Anterior cingulate cortex (tissue), 58 donors: ENCODE measurements at places on chromosomes 4 and X.

DNA sequence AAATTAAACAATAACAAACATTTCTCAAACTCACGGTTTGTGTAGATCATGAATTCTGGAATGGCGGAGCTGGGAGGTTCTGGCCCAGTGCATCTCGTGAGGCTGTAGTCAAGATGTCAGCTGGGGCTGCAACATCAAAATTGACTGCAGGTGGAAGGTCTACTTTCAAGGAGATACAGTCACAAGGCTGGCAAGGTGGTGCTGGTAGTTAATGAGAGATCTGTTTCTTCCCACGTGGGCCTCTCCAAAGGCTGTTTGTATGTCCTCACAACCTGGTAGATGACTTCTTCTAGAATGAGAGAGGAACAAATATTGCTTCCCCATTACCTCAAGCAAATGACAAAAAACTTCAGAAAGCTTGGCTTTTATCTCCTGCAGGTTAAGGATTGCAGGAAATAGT, 8.0 kb upstream of the PRDX4 start:
- no peak for DNase-seq

GRCh38 chrX:69556060-69557011, 52.2 kb downstream of the NALF2 start:
- DNase-seq, result no peak

- no peak for DNase-seq
Observed at GRCh38 chrX:80021621-80022020, 7.1 kb downstream of the TBX22 start.

GRCh38 chrX:53445977-53446376, 11.8 kb upstream of the HSD17B10 start:
- no peak for DNase-seq

DNA sequence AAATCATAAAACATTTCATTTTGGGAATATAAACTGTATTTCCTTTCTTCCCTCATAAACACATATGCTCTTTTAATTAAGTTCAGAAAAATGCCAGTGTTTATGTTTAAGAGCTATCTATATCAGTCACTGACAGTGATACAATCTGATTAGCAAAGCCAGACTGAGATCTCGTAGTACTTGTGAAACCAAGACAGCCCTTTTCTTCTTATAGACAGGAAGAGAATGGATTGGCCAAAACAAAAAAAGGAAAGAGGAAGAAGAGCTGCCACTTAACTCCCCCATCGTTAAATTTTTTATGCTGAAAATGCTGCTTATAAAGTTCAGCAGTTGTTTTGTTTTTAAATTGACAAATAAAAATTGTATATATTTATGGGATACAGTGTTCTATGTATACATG, 87.4 kb downstream of the PLAC1 start:
- no peak for DNase-seq

- no peak for DNase-seq
Observed at GRCh38 chr4:185600801-185601434, 65.6 kb upstream of the PDLIM3 start.

GRCh38 chrX:133364865-133365264, 50.4 kb downstream of the GPC4 start:
- DNase-seq, result no peak

GRCh38 chr4:178081176-178081575, 638.9 kb upstream of the AGA start:
- DNase-seq, result no peak

- DNase-seq, result no peak
Observed at GRCh38 chr4:15197005-15197404, 194.7 kb downstream of the CPEB2 start.

GRCh38 chr4:163895378-163896005, 401.0 kb downstream of the TMA16 start:
- DNase-seq, result no peak

GRCh38 chr4:173432430-173432829, 33.5 kb upstream of the SCRG1 start:
- DNase-seq, result no peak

GRCh38 chr4:61933527-61933926, 733.4 kb downstream of the ADGRL3 start:
- DNase-seq, result no peak

- DNase-seq, result no peak
Observed at GRCh38 chr4:33989820-33990443, 2254.4 kb downstream of the ARAP2 start.

DNA sequence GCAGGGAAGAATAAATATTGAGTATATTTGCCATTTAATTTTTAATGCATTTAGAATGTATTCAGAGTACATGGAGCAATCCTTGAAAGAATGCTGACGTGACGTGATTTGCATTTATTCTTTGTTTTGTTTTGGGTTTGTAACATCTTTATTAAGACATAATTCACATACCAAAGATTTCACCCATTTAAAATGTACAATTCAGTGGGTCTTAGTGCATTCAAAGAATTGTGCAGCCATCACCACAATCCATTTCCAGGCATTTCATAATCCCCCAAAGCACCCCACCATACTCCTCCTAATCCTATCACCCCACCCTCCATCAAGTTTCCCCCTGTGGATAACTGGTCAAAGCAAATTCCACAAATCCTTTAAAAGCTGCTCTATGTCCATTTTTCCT, 87.4 kb downstream of the FAM9B start:
- DNase-seq, result no peak

GRCh38 chr4:3452376-3452775, 10.6 kb downstream of the HGFAC start:
- no peak for DNase-seq

GRCh38 chr4:1383728-1384591, 22.3 kb downstream of the NKX1-1 start:
- no peak for DNase-seq

DNA sequence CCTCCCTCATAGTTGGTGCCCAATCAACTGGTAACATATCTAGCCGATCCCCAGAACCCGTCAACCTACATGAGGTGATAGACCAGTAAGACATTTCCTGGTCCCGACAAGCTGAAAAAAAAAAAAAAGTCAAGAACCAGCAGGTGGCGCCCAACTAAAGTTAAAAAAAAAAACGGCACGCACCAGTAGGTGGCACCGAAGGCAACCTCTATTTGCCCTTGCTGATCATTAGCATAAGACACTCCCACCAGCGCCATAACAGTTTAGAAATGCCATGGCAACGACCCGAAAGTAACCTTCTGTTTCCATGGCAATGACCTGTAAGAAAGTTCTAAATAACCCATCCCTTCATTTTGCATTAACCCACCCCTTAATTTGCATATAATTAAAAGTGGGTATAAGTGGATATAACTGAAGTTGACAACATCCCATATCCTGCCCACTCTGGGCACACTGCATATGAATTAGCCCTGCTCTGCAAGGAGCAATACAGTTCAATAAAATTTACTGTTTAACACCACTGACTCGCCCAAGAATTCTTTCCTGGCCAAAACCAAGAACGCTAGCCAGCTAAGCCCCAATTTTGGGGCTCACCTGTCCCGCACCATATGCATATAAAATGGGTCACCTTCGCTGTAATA, 83.9 kb upstream of the SPANXB1 start:
- peak; percentile 1 for DNase-seq

DNA sequence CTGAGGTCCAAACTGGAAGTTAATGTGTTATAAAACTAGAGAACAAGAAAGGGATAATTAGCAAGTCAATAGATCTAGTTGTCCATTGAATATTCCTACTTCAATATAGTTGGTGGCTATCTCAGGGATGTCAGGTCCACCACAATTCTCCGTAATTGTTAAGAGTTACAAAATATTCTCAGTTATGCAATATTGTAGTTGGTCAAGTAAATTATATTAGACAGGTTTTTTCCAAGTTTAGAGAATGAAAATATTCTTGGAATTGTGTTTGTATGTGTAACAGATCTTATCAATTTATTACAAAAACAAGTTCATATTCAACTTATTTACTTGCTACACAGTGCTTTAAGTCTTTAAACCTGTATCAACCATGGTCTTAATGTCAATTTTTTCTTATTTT, 547.4 kb downstream of the SPRY1 start:
- DNase-seq, result no peak

- no peak for DNase-seq
Observed at GRCh38 chrX:28847423-28847822, 260.2 kb downstream of the IL1RAPL1 start.

DNA sequence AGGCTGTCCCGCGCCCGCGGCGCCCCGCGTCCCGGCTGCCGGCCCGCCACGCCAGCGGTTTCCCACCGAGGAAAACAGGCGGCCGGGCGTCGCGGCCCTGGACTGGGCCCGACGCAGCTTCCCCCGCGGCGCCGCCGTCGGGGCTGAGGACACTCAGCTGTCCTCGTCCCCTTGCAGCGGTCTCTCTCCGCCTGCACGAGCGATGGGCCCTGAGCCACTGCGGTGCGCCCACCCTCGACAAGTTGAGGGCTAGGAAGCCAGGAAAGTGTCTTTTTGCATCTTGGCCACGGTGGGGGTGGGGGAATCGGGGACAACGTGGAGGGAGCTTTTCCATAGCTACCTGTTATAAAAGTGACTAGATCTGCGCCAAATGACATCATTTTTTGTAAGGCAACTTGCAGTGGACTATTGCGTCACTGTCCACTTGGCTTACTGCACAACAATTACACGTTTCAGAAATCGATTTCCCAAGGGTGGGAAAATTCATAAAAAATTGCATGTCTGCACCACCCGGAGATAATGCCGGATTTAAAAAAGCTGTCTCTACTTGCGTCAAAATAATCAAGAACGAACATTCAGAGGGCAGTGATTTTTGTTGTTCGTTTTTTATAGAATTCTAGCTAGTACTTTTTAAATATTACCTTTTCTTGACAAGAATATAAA, 1.1 kb downstream of the KLHL15 start:
- no peak for DNase-seq

DNA sequence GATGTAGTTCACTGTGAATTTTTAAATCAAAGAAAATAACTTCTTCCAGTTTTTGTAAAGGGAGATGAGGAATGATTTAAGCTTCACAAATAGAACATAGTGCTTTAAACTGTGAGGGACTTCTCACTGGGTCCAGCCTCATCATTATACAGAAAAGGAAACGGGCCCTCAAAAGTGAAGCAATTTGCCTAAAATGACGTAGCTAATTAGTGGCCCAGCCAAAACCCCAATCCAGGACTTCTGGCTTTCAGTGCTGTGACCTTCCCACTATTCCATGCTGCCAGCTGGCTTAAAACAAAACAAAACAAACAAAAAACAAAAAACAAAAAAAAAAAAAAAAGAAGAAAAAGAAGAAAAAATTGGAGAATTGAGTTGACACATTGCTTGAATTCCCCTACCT, 45.0 kb upstream of the STOX2 start:
- DNase-seq, result no peak

GRCh38 chrX:24245202-24245601, 68.7 kb downstream of the SUPT20HL2 start:
- no peak for DNase-seq

- DNase-seq, result no peak
Observed at GRCh38 chr4:82429728-82430192, 502 bp downstream of the HNRNPDL start.

- DNase-seq, result no peak
Observed at GRCh38 chrX:2463973-2464676, 36.7 kb downstream of the DHRSX start.

- DNase-seq, result no peak
Observed at GRCh38 chrX:134821370-134821769, 163.1 kb upstream of the PLAC1 start.

DNA sequence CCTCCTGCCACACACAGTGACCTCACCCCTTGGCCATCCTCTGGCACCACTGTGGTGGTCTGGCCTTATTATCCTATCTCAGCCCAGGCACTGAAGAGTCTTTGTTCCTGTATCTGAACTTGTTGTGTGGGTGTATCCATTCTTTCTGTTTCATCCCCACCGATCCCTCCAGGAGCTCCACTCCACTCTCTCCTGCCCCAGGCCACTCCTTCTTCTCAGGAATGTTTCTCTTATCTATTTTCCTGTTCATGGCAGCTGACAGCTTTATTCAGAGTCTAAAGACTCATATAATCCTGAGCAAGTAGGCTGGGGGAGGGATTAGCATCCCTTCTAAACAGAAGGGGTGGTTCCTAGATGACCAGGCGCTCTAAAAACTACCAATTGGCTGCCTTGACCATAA, 150.0 kb downstream of the ANAPC10 start:
- DNase-seq, result no peak

DNA sequence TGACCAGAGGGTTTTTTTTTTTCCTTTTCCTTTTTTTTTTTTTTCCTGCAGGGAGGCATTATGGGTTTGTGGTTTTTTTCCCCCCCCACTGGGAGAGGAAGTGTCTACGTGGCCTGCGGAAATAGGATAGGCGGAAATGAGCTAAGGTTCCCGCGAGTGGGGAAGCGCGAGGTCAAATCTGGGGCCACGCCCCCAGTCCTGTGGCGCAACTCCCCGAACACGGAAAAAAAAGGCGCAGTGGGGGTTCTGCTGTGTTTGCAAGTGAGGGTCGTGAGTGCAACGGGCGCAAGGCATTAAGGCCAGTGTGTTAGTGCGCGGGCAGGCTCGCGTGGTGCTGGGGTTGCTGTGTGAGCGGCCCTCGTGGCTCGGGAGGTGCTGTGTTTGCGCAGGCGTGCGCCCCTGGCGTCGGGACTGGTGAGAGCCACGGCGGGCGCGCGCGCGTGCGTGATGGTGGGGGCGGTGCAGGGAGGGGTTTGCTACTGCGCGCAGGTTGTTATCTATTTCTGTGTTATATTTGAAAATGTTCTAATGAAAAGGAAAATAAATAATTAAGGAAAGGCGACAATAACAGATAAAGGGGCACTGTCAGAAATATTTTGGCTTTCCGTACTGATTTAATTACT, 685 bp upstream of the MORF4L2 start:
- peak; percentile 78 for DNase-seq

DNA sequence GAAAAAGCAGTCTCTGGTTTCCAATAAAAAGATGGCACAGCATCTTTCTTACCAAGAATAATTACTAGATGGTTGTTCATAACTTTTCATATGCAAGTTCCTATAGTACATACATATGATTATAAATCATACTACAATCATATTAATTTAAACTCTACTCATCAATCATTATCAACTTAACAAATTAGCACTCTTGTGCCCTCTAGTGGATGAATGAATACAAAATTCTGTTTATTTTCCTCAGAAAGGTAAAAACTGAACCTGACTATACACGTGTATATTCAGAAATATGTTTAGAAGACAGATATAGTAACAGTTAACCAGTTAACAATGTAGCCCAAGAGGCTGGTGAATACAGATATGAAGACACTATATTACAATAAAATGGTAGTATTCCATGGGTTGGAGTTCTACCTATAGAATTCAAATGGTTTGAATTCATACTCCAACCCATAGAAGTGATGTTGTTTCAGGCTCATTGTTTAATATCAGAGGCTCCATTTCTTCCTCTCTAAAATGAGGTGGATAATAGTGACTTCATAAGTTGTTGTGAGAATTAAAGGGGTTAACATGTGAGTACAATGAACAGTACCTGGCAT, 100.0 kb downstream of the ADAMTS3 start:
- DNase-seq, result no peak

GRCh38 chrX:110310896-110311295, 7.0 kb downstream of the AMMECR1 start:
- no peak for DNase-seq

GRCh38 chrX:54029529-54030143, 14.6 kb downstream of the PHF8 start:
- DNase-seq, result no peak

GRCh38 chr4:11416071-11416766, 12.5 kb downstream of the HS3ST1 start:
- no peak for DNase-seq
